Activated CD4-positive, alpha-beta T cell treated with anti-CD3 and anti-CD28 coated beads for 48 hours (primary cell): ENCODE measurements at places on chromosomes 4 and X.

DNA sequence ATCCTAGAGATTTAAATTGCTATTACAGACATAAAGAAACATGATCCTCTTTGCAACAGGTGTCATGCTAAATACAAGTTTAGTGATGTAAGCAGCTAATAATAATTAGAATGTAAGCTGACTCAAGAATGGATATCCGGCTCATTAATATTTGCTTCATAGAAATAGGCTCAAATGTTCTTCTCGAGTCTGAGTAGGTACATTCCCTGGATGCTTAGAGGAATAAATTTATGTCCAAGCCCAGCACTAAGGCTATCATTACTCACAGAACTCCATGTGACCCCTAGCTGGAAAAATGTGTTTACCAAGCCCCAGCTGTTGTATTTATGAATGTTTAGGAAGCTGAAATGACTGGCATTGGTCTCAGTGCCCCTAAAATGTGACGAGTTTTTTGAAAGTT, 87.6 kb upstream of the TSPAN7 start:
- DNase-seq: no peak

DNA sequence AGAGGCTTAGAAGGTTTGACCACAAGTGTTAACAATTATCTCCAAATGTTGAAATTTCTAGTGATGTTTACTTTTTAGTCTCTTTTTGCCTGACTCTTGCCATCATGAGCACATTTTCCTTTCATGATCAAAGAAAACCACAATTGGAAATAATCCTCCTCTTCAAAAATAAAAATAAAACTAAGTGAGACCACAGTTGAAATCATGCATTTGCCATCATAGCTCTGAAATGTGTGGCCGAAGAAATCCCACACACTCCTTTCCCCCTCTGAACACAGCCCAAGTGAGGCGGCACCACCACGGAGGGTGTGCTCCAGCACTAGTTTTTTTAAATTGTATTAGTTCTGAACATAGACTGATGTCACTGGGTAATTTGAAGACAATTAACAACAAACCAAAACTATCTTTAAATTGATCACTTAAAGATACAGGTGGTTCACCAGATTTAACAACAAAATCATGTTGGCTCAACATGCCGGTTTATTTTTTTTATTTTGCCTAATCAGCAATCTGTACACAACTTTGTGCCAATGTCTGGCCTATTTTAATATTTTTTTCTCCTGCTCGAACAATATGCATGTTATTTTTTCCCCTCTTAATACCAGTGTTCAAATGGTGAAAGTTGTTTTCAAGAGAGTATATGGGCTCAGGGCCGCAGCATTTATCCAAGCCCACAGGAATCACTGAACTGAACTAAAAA, 17.6 kb downstream of the APBB2 start:
- DNase-seq: no peak

DNA sequence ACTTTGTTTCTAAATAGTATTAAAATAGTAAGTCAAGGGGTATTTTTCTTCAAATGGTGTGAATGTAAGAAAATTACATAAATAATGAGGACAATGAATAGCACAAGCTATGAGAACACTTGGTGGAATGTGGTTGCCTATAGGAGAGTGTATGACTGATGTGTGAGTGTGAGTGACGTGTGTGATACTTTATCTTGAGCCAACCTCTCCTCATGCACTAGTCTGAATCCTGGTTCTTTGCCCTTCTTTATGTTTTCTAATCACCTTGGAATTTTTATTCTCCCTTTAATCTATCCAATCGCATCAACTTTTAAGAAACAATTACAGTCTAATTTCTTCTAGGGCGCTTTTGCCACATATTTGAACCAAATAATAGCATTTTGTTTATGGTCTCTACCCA, 98.2 kb downstream of the YIPF7 start:
- DNase-seq: no peak

DNA sequence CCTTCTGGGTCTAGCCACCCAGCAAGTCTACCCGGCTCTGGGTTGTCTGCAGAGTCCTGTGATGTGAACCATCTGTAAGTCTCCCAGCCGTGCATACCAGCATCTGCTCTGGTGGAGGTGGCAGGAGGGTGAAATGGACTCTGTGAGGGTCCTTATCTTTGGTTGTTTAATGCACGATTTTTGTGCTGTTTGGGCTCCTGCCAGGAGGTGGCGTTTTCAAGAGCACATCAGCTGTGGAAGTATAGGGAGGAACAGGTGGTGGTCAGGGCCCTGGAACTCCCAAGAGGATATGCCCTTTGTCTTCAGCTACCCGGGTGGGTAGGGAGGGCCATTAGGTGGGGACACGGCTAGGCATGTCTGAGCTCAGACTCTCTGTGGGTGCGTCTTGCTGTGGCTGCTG, 66.5 kb upstream of the ZFP42 start:
- no peak for DNase-seq

DNA sequence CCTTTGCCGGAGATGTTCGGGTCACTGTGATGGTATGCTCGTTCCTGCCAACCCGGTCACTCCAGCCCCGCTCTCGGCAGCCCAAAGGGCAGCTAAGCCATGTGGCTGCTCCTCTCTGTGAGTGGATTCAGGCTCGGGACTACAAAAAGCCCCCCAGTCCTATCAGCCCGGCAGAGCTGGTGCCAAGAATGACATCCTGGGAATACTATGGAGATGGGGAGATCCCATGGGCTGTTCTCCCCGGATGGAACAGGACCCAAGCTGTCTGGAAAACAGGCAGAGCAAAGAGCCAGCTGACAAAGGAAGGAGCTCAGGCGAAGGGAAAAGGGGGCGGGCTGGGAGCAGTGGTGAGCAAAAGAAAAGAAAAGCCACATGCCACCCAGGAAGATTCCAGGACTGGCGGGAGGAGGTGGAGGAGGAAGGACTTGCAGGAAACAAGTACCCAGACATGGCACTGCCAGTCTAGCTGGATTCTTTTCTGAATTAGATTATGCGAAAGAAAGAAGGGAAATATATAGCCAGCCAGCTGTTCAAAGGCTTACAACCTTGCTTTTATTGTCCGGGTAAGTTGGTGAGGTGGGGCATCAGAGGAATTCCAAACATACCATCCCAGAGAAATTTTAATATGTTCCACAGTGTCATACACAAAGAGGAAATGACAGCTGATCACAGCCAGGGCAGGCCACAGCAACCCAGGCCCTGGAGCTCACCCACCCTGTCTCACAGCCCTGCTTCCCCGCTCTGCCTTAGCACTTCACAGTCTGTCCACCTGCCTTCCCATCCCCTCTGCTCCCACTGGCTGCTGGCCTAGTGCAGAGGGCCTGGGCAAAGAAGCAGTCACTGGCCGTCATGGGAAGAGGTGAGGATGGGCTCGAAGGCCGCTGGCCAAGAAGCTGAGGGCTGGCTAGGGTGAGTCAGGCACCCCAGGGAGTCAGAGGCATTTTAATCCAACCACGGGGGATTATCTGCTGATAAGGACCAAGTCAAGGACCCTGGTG, 3.4 kb downstream of the NDP start:
- no peak for DNase-seq

GRCh38 chr4:118942465-118942864, 53.8 kb downstream of the SYNPO2 start:
- DNase-seq: no peak

GRCh38 chrX:13151828-13152517, 107.6 kb upstream of the FAM9C start:
- DNase-seq: peak; percentile 15

GRCh38 chr4:183329954-183330742, 7.9 kb upstream of the CLDN24 start:
- DNase-seq: no peak

- no peak for DNase-seq
Measured at GRCh38 chrX:87846956-87847355, 329.4 kb downstream of the KLHL4 start.

DNA sequence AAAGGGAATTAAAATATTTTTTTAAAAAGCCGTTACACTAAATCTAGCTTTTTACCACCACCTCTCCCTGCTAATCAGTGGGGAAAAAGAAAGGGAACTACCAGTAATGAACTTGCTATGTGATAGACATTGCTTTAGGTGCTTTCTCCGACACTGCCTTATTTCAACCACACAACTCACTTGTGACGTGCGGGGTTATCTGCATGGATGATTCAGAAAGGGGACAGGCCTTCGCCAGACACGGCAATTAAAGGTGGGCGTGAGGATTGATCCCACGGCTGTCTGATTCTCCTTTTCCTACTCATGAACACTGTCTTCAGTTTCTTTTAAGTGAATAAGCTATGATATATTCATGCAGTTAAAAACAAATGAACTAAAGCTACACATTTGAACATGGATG, 882 bp upstream of the CXCR3 start:
- DNase-seq: peak; percentile 79

GRCh38 chr4:102683881-102684609, 76.7 kb downstream of the MANBA start:
- DNase-seq: no peak

- DNase-seq: no peak
Measured at GRCh38 chr4:39235696-39236095, 53.4 kb downstream of the WDR19 start.
